ENCODE measurements at places on chromosomes 7 and 10.
A peak's percentile ranks its signal among the peaks of the same experiment; 100 is the strongest.

DNA sequence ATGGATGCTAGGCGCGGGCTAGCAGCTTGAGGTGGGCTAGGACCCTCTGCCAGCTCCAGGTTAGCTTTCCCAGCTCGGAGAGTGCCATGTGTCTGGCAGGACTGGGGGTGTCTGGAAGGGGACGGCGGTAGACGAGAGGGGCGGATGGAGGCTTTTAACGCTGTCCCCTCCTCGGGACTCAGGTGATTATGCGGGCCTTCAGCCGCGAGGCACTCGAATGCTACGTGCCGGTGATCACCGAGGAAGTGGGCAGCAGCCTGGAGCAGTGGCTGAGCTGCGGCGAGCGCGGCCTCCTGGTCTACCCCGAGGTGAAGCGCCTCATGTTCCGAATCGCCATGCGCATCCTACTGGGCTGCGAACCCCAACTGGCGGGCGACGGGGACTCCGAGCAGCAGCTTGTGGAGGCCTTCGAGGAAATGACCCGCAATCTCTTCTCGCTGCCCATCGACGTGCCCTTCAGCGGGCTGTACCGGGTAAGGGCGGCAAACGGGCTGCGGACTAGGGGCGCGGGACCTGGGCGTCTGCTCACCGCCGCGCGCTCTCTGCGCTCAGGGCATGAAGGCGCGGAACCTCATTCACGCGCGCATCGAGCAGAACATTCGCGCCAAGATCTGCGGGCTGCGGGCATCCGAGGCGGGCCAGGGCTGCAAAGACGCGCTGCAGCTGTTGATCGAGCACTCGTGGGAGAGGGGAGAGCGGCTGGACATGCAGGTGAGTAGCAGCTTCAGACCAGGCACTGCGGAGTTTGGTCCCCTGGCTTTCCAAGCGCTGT, 1.1 kb downstream of the CYP26A1 start:
- DNase-seq, result no peak

DNA sequence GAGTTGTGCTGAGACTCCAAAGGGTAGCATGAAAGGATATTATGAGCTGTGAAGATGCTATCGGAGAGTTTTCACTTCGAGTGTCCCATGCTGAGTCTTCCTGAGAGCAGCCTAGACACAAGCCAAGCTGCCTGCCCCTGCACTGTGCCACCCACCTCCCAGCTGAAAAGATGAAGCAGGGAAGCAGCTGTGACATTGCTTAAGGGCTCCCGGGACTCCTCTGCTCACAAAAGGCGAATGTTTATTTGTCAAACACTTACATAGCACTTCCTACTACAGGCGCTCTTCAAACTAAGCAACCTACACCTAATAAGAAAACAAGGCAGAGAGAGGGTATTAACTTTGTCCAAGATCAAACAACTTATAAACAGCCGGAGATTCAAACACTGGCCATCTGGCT, 95.6 kb downstream of the OSBPL3 start:
- no peak for DNase-seq

GRCh38 chr10:1120801-1121211, 64.6 kb downstream of the WDR37 start:
- DNase-seq, result no peak

DNA sequence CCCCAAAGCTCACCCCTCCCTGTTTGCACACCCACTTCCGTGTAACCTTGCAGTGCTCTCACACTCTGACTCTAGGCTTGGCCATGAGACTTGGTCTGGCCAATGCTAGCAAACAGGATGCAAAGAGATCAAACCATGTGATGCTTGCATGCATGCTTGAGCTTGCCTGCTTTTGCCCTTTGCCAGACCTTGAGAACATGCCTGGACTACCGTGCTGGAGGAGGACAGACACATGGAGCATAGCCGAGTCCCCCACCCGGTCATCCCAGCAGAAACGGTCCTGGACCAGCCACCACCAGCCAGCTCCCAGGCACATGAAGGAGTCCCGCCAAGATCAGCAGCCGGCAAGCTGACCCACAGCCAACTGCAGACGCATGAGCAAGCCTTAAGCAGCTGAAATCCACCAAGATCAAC, 23.4 kb downstream of the PYROXD2 start:
- peak; percentile 91 for DNase-seq

DNA sequence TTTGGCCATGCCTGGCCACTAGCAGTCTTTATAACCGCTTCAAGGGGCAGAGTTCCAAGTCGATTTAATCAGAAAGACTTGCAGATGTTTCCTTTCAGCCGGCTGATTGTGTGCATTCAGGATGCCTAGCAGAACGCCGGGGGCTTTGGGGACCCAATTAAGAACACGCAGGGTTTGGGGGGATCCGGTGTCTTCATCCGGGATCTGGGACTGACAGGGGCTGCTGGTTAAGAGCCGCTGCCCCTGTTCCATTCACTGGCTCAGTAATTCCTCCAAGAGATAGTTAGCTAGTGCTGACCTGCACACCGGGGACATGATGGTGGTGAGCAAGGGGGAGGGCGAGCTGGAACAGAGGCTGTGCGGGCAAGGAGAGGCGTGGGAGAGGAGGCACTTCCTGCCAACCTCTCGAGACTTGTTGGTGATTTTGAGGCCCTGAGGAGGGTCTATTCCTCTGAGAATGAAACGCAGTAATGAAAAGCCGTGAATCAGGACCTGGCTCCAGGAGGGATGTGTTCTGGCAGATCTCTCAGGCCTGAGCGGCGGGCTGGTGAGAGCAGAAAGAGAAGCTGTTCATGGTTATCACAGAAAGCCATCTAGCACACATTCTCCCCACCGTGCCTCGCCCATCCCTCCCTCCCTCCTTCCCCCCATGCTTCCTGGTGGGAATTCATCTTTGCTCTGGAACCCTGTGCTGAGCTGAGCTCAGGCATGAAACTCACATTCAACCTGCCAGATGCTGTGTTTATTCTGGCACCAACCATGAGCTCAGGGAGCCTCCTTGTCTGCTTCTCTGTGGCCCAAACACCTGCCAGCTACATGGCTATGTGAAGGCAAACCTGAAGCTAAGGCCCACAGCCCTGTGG, 152.0 kb downstream of the CCDC3 start:
- no peak for DNase-seq

- DNase-seq, result no peak
Measured at GRCh38 chr10:89425000-89425399, 10.6 kb downstream of the IFIT5 start.

GRCh38 chr7:80411621-80412020, 100.2 kb downstream of the GNAT3 start:
- DNase-seq, result no peak

DNA sequence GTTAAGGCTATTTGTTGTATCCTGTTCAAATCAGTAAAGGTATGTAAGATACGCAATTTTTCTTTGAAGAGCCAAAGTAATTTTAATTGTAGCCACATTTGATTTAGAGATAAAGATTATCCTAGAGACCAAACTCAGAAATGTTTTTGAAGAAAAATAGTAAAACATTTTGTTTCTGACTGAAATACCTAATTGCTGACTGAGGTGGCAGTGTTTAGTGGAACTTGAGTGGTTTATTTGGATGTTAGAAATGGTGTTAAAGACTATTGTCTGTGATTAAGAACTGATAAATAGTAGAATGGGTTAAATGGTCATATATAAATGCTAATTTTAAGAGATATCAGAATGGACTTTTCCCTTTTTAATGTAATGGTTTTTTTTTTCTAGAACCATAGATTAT, 15.3 kb downstream of the EDRF1 start:
- no peak for DNase-seq

DNA sequence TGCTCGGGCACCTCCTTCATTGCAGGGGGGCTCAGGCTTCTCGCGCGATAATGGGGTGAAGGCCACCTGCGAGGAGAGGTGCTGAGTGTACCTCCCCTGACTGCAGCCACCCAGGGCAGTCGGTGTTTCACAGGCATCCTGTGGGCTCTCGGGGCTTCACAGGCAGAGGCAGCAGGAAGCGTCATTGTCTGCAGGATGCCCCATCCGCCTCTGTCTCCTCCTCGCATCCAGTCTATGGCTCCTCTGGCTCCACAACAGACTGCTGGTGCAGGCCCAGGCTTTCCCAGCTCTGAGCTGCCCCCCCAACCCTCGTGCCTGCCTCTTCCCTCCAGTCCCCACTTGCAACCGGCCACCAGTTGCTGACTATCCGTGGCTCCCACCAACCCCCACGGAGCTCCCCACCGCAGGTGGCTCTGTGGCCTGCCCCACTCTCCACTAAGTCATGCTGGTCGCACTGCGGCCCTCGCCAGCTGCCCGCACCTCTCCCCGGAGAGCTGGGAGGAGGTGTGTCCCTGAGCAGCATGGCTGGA, 36.5 kb downstream of the CAMK2B start:
- DNase-seq, result no peak

- peak; percentile 34 for DNase-seq
Measured at GRCh38 chr10:79904671-79905321, 44.1 kb downstream of the SFTPD start.

- DNase-seq, result no peak
Measured at GRCh38 chr10:59177836-59178235, 1.4 kb downstream of the PHYHIPL start.

DNA sequence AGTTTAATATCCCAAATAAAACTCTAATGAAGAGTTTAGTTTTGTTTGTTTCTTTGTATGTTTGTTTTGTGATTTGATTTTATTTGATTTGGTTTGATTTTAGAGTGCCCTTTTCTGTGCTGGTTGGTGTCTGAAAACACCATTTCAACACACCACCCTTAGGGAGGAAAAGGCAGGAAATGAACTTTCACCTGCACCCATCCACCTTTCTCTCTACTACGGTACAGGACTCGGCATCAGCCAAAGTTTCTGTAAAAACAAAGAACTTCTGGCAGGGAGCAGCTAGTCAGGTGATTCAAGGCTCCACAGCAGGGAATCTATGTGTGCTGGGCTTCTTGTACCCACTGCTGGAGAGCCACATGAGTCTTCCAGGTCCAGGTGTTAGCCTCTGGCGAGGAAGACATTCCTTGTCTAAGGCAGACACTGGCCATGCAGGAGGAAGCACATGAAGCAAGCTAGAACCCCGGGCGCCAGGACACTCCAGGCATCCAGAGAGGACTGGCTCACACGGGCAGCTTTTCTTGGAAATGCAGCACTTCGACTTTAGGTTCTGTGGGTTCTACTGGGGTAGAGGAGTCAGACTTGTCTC, 22.1 kb upstream of the STK17A start:
- DNase-seq, result no peak

- peak; percentile 80 for DNase-seq
Measured at GRCh38 chr7:131034166-131034881, 293.4 kb upstream of the MKLN1 start.

DNA sequence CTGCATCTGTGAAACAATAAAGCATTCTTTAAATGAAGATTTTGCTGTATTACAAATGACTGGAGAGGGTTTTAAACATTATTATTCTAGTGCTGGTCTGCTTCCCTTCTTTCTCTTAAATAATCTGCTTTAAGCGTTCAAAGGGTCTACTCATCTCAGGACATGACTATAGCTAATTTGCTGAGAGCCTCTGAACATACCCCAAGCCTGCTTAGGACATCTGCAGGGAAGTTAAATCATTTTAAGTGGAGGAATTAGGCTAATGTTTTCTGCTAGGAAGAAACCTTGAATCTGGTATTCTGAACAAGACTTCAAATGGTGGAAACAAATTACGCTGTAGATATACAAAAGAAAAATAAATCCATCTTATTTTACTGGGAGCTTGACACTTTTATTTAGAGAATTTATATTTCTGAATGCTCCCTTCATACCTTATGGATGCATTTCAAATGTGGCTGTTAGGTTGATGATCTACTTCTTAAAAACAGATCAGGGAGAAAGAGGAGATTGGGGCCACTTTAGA, 124.4 kb upstream of the ITGB1 start:
- DNase-seq, result no peak

DNA sequence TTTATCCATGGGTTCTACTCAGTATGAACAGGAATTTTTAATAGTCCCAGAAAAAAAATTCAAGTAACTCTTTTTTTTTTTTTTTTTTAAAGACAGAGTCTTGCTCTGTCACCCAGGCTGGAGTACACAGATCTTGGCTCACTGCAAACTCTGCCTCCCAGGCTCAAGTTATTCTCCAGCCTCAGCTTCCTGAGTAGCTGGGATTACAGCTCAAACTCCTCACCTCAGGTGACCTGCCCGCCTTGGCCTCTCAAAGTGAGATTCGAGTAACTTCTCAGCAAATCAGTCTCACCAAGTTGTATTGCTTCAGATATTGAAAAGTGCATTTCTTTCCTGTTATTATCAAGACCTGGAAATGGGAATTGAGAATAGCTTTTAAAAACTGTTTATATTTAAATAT, 281.2 kb upstream of the MINDY3 start:
- DNase-seq, result no peak

DNA sequence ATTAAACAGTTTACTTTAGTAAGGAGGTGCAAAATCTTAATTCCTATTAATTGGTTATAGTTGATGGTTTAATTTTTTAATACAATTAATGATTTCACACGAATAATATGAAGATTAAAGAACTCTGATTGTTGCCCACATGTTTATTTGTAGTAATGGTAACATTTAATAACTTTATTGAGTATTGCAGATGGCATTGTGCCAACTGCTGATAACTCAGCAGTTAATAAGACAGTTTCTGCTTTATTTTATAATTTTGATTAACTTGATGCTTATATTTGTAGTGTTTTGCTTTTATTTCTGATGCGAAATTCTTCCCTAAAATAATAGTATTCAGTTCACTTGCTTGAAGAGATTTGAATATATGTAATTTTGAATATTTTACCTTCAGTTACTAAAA, 2.8 kb downstream of the DNAJB9 start:
- DNase-seq, result no peak

DNA sequence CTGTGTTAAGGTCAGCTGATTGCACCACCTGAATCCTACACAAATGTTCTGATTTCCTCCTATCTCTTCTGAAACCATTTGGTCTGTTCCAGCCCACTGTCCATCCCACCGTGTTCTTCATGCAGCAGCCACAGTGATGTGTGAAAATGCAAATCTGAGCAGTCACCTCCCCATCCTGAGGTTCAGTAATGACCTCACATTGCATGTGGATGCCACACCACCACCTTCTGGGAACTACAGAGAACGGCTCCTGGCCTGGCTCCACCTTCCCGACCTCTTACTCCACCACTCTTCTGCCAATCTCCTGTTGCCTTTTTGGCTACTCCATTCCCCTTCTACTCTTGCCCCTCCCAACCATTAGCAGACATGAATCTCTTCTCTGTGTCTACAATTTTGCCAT, 244.4 kb downstream of the TNS3 start:
- peak; percentile 78 for DNase-seq

- DNase-seq, result no peak
Measured at GRCh38 chr10:83248106-83248631, 891.1 kb upstream of the GHITM start.

- DNase-seq, result no peak
Measured at GRCh38 chr7:36943591-36944435, 219.5 kb upstream of the AOAH start.

- no peak for DNase-seq
Measured at GRCh38 chr7:47702080-47702479, 120.2 kb upstream of the TNS3 start.

- DNase-seq, result no peak
Measured at GRCh38 chr7:135447748-135448147, 62.2 kb downstream of the CNOT4 start.

DNA sequence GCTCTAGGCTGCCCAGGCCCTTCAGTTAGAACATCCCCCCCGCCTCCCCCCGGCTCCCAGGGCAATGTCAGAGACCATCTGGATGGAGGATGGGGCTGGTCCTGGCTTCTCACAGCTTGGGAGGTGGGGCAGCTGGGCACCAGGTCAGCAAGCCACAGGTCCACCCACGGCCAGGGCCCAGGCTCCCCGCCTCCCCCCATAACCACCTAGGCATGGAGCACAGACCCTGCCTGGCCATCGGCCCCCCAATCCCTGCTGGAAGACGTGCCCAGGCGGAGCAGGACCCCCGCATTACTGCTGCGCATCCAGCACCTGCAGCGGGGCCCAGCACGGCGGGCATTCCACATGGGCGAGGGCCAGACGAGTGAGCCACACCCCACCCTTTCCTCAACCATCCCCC, 169.6 kb downstream of the ELFN1 start:
- DNase-seq, result no peak
